Activated T-cell treated with anti-CD3 and anti-CD28 coated beads for 48 hours (primary cell): ENCODE measurements at places on chromosomes 7 and 10.

- no peak for DNase-seq
Observed at GRCh38 chr10:61897671-61898434, 3.6 kb upstream of the ARID5B start.

GRCh38 chr10:85524001-85524666 is 842.5 kb downstream of the GRID1 start:
- DNase-seq: no peak

DNA sequence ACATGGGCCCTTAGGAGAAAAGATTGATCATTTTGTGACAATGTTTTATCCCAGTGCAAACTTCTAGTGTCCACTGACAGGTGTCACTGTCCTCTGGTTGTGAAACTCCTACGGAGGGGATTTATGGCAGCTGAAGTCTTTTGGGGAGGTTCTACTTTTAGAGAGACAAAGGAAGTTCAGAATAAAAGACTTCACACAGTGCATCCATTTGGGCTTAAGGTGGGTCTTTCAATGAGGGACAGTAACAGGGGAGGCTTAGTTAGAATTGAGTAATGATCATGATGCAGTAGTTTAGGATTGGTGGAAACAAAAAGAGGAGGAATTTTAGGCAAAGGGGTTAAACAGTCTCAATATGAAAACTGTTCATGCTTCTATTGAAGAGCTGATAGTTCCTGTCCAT is 501.1 kb upstream of the NRP1 start:
- no peak for DNase-seq

- DNase-seq: no peak
Observed at GRCh38 chr10:52540479-52540984, 226.5 kb downstream of the DKK1 start.

DNA sequence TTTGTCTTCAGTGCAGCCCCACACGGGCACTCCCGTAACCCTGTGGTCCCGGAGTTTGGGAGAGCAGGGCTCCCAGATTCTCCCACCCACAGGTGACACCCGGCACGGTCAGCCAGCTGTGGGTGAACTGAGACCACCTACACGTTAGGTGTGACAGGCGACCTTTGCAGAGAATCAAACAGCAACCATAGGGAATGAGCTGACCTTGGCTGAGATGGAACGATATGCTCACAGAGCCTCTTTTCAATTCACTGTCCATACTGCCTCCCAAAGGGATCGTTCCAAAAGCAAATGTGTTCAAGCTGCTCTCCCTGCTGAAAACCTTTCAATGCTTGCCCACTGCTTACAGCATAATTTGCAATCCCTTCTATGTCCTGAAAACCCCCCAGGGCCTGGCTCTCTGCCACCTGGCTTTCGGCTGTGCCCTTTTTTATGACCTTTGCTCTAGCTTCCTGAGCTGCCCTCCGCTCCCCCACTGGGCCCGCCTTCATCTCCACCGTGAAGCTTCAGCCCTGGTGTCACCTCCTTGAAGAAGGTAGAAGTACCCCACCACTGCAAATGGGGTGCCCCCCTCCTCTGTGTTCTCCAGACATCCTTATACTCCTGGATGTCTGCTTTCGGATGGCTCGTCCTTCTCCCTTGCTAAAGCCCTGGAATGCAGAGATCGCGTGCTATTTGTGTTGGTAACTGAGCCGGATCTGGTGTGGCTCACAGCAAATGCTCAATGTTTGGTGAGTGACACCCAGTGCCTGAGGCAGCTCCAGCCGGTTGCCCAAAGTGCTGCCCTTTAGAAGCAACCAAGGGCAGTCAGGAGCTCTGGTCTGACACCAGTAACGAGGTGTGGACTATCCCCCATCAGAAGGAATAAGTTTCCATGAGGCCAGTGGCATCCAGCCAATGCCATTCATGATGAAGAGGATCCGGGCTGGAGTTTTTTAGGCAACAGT is 90.4 kb downstream of the KIAA1549 start:
- DNase-seq: no peak

DNA sequence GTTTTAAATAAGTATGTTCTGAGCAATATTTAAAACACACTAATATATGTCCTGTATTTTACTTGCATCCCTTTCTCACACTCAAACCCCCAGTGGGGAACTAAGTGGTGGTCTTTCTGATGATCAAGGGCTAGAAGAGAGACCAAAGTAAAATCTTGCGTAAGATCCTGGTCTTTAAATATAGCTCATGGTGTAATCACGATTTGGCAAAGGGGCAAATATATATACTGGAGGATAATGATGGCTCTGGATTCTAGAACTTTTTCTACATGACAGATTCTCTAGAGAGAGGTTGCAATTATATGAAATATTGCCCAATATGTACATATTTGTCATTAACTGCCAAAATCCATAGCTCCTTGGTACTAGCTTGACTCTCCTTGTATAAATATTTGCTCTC is 438.3 kb downstream of the NXPH1 start:
- no peak for DNase-seq

GRCh38 chr7:140616328-140616727 is 24.3 kb downstream of the DENND2A start:
- DNase-seq: no peak

- no peak for DNase-seq
Observed at GRCh38 chr7:30322271-30323005, 38.0 kb downstream of the ZNRF2 start.

DNA sequence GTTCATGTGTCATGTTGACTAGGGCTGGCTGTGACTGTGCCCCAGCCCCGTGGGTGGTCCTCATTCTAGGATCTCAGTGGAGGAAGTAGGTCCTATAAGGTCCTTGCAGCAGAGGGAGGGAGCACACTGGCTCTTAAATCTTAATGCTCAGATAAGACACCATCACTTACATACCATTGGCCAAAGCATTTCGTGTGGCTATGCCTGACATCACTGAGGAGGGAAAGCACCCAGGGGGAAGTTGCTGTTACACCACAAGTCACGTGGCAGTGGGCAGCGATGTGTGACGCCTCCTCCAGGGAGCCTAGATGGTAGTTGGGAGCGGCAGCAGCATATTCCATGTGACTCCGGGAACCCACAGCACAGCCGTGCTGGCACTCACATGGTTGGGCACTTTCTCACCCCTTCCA is 224.7 kb upstream of the SH2B2 start:
- DNase-seq: no peak

- DNase-seq: no peak
Observed at GRCh38 chr10:2529945-2530344, 537.4 kb upstream of the PFKP start.

DNA sequence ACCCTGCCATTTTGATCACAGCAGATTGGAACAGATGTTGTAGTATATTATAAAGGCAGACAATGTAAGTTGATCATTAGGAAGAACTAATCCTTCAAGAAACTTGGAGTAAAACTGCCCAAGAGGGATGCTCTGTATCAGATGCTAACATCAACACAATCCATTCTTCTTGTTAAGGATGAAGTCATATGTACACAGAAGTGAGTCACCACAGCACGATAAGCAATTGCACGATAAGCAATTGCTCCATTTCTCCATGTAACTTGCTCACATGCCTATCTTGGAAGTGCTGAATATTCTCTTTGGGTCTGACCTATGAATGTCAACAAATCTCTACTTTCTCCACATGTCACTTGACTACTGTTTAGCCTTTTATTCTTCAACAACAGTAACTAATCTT is 41.5 kb upstream of the DMTF1 start:
- no peak for DNase-seq

GRCh38 chr10:20892796-20893195 is 4.3 kb downstream of the NEBL start:
- no peak for DNase-seq

DNA sequence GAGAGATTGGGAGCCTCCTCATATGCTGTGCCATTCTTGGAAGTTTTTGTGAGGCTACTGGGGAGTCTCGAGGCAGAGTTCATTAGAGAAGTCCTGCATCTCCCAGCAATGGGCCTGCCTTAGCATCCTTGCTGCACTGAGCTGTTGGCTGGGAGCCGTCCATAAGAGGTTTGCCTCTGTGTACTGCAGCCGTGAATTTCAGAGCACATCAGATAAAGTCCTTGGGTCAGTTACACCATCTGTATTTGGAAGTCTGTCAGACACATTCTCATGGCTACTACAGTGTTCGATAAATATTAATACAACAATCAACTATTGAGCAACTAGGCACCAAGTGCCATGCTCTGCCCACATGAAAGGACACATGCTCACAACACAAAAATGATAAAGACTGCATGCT is 100.5 kb upstream of the SEC61G start:
- no peak for DNase-seq

GRCh38 chr10:24944512-24945255 is 7.7 kb downstream of the PRTFDC1 start:
- DNase-seq: no peak

DNA sequence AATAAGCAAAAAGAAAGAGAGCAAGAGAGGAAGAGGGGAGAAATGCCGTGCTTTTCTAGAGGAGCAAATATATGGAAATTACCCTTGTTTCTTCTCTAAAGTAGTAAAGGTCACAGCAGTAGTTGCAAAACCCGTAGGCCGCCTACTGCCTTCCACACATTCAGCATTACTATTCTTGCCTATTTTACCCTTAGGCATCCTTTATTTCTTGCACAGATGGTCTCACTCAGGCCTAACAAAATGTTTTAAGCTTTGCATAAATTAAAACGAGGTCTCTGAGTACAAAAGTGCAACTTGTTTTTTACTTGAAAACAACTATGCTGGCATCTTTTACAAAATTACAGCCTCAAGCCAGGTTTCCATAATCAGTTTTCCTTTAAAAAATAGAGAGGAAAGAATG is 644.6 kb downstream of the AUTS2 start:
- DNase-seq: no peak

DNA sequence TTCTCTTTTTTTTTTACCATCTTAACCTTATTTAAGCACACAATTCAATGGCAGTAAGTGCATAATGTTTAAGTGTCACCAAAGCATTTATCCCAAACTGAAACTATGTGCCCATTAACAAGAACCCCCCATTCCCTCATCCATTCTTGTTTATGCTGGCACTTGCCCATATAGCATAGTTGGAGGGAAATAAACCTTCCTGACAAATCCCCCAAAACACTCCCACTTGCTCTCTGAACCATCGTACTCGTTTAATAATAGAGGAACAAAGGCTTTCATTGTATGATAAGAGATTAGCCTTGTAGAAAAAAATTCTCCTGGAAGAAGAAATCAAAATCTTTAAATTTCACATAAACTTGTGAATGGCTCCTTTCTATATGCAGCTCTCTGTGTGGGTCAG is 26.4 kb upstream of the KCNMA1 start:
- no peak for DNase-seq

- no peak for DNase-seq
Observed at GRCh38 chr7:148115308-148115707, 475.3 kb upstream of the C7orf33 start.

DNA sequence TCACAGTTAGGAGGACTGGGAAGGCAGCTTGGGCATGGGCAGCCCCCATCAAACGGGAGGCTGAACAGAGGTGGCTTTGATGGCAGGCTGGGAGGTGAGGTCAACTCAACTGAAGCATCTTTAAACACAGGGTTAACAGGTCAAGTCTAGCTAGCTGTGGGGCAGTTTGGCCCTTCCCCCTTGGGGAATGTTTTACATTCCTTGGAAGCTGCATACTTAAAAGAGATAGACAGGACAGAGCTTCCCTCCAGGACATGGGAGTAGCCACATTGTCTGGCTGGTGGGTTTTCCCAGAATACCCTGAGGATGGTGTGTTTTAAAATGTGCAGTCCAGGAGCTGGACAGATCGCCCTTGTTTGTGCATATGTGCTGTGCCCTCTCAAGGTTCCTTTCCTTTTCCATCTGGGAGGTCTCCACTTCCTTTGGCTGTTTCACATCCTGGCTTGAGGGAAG is 6.8 kb upstream of the RASSF4 start:
- no peak for DNase-seq

DNA sequence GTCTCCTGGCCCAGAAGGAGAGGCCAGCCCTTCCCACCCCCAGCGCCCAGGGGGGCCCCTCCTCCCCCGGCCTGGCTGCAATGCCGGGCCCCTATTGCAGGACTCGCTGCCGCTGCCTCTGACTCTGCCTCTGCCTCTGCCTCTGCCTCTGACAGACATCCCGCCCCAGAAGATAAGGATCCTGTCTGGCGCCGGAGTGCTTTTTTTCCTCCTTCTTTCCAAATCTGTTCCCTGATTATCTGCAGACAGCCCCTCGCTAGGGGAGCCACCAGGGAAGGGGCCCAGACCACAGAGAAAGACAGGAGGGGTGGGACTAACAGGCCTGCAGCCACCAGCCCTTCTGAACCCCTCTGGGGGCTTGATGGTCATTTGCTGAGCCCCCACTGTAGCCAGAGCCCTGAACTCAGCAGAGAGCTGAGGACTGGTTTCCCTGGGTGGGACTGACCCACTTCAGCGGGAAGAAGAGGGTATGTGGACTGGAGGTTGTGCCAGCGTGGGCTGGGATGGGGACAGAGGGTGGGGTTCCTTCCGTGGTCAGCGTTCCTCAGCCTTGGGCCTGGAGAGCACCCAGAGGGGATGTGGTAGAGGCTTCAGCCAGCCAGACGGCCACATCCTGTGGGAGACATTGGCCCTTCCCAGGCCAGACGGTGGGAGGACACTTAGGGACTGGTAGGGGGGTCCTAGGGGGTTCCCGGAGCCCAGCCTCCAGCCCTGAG is 22.8 kb downstream of the UNC5B start:
- DNase-seq: no peak

- no peak for DNase-seq
Observed at GRCh38 chr10:98074315-98074911, 44.0 kb upstream of the CRTAC1 start.

DNA sequence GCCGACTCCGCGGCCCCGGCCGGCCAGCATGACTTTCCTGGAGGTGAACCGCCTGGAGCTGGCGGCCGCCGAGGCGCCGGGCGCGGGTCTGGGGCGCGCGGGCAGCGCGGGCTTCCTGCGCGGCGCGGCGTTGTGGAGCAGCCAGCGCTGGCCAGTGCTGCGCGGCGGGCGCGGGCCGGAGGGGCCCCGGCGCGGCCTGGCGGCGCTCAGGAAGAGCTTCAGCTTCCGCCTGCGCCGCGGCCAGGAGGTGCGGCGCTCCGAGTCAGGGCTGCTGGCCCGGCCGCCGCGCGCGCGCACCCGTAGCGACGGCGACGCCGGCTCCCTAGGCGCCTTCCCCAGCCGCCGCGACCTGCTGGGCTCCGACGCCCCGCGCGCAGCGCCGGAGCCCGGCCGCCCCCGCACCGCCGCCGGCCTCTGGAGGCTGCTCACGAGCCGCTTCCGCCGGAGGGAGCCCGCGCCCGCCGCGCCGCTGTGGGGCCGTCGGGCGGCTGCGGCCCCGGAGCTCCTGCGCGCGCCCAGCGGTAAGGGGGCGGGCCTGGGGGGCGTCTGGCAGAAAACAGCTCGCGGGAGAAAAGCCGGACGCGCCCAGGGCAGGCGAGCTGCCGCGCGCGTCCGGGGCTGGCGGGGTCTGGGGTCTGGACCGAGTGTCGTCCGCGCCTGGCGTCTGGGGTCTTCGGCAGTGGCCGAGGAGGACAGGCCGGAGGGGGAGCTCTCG is 29.0 kb downstream of the AGAP3 start:
- DNase-seq: peak; percentile 38

DNA sequence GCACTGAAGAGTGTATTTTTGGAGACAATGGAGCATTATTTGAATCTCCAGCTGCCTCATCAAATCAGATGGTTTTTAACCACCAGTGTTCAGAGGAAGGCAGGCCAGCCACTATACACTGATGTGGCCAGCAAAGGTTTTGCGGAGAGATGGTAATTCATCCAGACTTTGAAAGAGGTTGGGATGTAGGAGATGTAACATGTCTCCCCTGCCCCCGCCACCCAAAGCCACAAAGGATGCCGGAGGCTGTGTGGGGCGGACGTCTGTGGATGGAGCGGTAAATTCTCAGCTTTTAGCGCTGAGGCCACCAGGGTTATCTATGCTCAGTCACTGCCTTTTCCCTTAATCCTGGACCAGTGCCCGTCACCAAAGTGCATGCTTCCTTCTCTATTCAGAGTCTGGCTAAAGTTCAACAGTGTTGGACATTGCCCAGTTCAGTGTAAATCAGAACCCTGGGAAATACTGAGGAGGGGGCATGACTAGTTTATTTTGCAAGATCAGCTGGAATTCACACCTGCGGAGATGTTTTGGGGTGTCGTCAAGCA is 3.7 kb upstream of the TRIP6 start:
- DNase-seq: no peak
